ENCODE measurements at places on chromosomes 11 and 22. TPM values are rescaled to one million over a fixed set of nuclear protein-coding genes. Genes with fewer than 3 reads are reported as not detected.

KCNJ11 gene
- 10.0 TPM for total RNA-seq

GRCh38 chr11:15707971-15708370 is 593.2 kb downstream of the INSC start:
- peak; percentile 12 for DNase-seq

DEFB131B gene
- not detected for total RNA-seq

ESRRA gene
- 81.9 TPM for total RNA-seq

- no peak for DNase-seq
Measured at GRCh38 chr22:43447380-43447779, 35.6 kb downstream of the MPPED1 start.

DNA sequence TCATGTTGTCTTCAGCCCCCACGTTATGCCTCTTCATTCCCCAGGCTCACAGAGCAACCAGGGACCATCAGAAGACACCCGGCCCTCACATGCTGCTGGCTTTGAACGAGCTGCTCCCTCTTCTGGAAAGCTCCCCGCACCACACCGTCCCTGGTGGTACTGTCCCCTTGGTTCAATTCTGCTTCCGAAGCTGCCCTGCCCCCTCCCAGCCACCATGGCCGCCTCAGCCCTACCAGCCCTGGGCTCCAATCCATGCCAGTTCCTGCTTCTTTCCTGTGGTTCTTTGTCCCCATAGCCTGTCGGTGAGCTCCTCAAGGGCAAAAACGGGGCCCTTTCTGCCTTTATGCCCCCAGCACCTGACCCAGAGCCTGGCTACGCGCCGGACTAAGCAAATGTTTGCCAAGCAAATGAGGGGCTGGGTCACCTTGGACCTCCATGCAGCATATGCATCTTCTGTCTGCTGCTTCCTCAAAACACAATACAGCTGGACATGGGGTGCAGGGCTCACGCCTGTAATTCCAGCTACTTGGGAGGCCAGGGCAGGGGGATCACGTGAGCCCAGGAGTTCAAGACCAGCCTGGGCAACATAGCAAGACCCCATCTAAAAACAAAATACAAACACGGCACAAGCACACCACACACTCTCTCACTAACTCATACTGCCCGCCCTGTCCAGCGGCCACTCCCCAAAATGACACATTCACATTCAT is 21.3 kb downstream of the TNKS1BP1 start:
- no peak for DNase-seq

DNA sequence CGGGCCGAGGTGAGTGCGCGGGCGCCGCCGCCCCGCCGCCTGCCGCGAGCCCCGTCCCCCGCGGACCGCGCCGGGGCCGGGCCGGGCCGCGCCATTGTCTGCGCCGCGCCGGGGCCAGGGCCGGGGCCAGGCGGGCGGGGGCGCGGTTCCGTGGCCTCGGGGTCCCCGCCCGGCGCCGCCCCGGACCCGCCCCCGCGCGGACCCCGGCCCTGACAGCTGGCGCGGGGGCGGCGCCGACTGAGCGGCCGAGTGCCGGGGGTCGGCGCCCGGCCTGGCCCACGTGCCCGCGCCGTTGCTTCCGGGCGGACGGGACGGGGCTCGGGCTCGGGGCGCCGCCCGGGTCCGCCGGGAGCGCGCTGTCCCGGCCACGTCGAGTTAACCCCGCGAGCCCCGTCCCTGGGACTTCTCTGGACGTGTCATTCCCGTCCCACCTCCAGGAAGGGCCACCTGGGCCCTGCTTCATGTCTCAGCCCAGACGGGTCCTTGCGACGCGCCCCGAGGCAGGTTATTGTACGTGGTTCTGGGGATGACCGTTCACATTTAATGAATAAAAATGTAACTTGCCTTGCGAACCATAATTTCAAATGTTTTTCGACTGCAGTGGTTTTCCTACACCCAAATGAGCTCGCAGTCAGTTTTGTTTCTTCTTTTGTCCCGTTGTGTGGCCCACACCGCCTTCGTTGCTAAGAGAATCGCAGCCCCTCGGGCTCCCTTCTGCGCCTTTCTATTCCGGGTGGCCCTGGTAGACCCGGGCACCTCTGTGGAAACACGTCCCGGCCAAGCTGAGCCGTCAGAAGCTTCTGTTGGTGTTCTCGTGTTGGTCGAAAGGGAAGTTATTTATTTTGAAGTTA is 562 bp downstream of the ZBED4 start:
- no peak for DNase-seq

- no peak for DNase-seq
Measured at GRCh38 chr22:37884420-37884819, 21.7 kb upstream of the MICALL1 start.

GRCh38 chr22:47046411-47047065 is 284.1 kb downstream of the TBC1D22A start:
- DNase-seq, result no peak

DNA sequence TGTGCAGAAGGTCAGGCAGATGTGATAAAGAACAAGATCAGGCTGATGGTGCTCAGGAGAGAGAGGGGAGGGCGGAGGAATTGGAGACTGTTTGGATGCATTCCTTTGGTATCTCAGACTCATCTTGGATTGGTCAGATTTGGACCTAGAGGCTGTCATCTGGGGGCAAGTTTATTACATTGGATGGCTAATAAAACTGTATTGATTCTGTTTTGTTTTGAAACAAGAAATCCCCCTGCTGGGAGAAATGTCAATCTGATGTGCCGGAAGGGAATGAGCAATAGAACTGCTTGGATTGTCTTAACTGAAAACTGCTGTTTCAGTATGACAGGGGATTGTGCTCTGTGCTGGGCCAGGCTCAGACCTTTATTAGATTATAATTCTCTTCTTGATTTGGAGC is 25.5 kb upstream of the CCDC90B start:
- no peak for DNase-seq

DNA sequence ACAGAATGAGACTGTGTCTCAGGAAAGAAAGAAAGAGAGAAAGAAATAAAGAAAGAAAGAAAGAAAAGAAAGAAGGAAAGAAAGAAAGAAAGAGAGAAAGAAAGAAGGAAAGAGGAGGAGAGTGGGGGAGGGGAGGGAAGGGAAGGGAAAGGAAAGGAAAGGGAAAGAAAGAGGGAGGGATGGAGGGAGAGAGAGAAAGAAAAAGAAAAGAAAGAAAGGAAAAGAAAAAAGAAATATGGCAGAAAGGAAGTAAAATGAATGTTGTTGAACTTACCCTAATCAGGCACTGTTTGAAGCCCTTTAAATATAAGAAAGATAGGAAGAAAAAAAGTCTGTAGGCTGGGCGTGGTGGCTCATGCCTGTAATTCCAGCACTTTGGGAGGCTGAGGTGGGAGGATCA is 276.1 kb downstream of the INSC start:
- no peak for DNase-seq

PLEKHA7 gene
- 15.3 TPM for total RNA-seq

DNA sequence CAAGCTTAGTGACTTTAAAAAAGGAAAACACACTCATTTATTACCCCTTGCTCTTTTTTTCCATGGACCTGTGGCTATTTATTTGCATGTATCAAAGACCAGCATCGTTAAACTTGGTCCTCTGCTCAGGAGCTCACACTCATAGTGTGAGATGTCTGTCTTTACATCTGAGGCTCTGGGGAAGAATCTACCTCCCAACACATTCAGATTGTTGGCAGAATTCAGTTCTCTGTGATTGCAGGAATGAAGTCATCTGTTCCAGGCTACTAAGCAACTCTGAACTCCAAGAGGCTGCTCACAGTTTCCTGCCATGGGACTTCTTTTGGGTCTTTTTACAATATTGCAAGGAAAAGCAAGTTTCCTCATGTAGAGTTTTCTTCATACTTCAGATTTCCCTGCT is 138.8 kb downstream of the LRRC4C start:
- no peak for DNase-seq

GRCh38 chr11:126879516-126879915 is 121.1 kb downstream of the KIRREL3 start:
- no peak for DNase-seq

DNA sequence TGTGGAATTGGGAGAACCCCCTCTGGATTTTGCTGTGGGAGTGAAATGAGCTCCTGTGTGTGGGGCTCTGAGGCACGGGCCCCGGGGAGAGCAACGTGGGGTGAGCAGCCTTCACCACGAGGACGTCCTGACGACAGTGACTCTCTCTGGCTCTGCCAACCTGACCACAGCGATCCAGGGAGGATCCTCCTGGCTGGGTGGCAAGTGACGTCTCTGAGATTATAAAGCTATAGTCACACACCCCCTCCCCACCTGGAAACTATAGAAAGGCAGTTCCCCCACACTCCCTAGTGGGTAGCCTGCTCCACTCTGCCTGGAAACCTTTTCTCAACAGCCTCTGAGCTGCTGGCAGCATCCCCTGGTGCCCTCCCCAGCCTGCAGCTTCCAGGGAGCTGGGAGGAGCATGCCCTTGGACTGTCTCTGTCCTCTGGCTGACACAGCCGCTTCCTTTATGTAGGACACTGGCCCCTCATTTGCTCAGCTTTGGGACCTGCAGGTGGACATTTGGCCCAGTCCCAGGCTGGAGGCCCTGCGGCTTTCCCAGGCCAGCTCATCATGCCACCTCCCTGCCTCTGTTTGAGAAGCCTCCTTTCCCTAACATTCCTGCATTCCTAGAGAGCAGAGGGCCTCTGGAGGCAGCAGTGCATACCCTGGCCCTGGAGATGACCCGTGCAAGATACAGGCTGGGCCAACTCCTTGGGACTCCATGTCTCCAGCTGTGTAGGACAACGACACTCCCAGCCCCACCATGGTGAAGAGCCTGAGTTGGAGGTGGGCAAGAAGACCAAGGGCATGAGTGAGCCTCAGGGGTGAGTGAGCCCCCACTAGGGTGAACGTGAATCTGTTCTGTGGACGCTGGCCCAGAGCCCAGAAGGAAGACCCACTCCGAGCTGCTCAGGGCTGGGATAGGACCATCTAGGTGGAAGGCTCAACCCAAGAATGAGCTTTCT is 314.0 kb downstream of the NTM start:
- DNase-seq, result no peak

- no peak for DNase-seq
Measured at GRCh38 chr11:115674937-115675544, 170.8 kb upstream of the CADM1 start.

- DNase-seq, result no peak
Measured at GRCh38 chr22:29117799-29118477, 45.1 kb downstream of the KREMEN1 start.

GRCh38 chr11:73270855-73271477 is 1.2 kb upstream of the P2RY6 start:
- DNase-seq, result no peak

DNA sequence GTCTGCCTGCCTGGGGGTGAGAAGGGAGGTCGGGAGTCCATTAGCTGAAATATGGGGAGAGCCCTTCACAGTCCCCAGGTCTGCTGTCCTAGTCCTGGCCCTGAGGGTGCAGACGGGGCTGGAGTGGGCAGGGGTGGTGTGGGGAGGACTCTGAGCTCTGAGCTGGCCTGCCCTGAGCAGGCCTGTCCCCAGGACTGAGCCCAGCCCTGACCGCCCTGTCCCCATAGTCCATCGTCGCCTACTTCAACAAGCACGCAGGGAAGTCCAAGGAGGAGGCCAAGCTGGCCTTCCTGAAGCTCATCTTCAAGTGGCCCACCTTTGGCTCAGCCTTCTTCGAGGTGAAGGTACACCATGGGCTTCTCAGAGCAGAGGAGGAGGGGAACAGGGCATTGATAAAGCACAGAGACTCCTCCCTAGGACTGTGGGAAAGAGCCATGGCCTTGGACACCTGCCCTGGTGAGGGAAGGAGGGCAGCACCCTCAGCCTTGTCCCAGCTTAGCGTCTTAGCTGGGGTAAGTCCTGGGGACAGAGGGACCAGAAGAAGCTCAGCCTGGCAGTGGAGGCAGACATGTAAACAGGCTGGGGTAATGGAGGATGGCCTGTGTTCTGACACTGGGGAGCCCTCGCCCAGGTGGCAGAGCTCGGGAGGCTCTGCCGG is 83.7 kb downstream of the MYO7A start:
- DNase-seq, result no peak

POU2AF3 gene
- 2.7 TPM for total RNA-seq

- DNase-seq, result no peak
Measured at GRCh38 chr22:38524429-38524828, 18.3 kb upstream of the DDX17 start.

DNA sequence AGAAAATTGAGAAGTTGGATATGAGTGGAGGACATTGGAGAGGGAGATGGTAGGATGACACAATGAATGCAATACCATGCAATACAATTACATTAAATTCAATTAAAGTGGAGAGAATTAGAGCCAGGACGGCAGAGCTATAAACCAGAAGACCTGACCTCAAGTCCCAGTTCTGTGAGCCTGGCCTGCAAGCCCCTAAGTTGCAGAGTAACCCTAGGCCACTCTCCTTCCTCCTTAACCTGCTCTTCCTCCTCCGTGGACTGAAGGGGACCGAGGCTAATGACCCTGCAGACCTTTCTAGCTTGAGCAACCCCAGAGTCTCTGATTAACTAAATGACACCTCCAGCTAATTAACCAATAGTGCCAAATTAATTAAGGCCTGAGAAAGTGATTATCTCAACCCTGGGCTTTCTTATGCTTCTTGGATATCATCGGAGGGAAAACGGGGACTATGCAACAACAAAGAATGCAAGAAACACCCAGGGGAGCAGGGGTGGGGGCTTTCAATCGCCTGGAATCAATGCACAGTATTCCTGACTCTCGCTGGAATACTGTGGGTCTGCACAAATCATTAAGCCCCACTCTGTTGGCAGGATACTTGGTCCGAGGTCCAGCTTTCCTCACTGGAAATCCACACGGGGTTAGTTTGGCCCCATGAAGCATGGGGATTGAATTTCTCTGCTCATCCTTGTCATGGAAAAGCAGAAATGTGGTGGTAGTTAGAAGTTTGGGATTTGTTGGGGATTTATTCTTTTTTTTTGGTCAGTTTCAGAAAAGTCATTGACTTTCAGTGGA is 548.3 kb downstream of the MN1 start:
- no peak for DNase-seq

DNA sequence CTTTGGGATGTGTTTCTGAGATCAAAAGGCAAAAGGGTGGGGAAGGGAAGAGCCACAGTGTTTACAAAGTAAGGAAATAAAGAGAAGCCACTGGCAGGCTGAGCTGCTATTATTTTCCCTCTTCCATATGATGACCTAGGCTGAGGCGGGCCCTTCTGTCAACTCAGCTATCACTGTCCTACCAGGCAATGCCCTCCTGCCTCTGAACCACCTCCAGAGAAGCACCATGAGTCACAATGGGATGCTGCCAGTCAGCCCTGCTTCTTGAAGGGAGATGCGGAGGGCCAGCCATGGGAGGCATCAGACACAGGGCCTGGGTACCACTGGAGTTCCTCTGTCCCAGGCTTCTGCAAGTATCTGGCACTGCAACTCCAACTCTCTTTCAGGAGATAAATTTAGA is 107.9 kb upstream of the BID start:
- no peak for DNase-seq

GRCh38 chr22:26485013-26485412 is 1.3 kb downstream of the SRRD start:
- no peak for DNase-seq

LRRC32 gene
- 1.6 TPM for total RNA-seq

UPK2 gene
- not detected for total RNA-seq

All from WTC11 (cell line).